ENCODE measurements at places on chromosomes 16 and 17. TPM values are rescaled to one million over a fixed set of nuclear protein-coding genes. Genes with fewer than 3 reads are reported as not detected.

DNA sequence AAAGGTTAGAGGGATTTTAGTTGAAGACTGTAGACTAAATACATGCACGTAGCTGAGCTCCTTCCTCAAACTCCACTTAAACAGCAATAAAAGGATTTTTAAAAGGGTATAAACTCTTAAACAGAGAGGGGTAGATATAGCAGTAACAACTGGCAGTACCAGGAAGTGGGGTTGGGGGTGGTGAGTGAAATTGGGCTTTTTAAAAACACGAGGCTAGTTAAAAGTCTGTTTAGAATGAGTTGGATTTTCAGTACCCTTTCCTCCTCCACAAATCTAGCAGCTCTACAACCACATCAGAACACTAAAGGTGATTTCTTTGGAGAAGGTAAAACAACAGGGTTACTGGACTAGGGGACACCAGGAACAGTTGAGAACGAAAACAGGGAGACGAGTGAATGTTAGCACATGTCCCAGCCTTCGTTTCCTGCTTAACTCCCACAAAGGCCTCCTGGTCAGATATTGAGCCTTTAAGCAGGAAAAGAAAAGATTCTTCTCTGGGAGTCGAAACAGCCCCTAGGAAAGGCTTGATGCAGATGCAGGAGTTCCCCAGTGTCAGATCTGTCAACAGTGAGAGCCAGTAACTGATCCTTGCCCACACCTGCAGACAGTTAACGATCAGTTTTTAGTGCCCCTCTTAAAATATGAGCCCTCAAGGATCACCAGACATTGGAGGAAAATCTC lies 13.8 kb downstream of the NETO2 start:
- DNase-seq, result no peak

GRCh38 chr17:78933959-78934568 lies 8.9 kb upstream of the TIMP2 start:
- peak; percentile 99 for DNase-seq

HOXB2 gene
- 9.0 TPM for total RNA-seq

DNA sequence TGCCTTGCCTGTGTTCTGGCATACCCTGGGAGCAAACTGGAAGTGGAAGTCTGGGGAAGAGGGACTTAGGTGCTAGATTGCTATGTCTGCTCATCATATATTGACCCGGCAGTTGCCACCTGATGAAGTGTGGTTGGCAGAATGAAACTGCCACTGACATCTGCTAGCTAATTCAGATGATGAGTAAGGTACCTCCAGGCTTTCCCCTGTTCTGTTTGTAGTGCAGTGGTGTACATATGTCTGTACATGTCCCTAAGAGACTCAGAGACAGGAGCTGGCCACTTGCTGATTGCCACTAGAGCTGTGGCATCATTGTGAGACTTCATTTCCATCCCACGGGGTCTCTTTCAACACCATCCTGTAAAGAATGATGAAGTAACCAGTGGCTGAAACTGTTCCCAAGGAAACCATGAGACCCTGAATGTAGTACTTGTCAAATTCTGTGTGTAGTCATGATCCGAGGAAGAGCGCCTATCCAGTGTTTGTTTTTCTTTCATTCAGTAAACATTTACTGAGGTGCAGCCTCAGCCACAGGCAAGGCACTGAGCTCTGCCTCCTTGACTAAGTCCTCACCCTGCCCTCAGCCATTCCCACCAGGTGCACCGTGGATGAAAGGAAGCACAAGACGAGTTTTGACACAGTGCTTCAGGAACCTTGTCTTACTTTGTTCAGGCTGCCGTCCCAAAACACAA lies 13.2 kb downstream of the CLUAP1 start:
- DNase-seq, result no peak

DNA sequence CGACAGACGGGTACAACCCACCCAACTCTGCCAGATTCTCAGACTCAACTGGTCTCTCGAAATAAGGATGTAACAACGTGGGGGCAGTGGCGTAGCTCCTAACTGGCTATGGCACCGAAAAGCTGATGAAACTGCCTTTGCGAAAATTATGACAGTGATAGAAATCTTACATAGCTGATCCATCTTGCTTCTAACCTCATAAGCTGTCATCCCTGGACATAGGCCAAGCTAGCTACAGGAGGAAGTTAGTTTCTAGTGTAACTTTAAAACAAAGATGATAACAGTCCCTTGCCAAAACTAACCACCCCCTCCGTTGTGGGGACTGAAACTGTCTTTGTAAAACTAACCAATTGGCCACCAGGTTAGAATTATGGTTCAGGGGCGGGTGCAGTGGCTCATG lies 220.1 kb downstream of the SLC39A11 start:
- no peak for DNase-seq

DHRS7C gene
- not detected for total RNA-seq

GRCh38 chr17:33838281-33838680 lies 416.8 kb upstream of the CCL2 start:
- no peak for DNase-seq

DNA sequence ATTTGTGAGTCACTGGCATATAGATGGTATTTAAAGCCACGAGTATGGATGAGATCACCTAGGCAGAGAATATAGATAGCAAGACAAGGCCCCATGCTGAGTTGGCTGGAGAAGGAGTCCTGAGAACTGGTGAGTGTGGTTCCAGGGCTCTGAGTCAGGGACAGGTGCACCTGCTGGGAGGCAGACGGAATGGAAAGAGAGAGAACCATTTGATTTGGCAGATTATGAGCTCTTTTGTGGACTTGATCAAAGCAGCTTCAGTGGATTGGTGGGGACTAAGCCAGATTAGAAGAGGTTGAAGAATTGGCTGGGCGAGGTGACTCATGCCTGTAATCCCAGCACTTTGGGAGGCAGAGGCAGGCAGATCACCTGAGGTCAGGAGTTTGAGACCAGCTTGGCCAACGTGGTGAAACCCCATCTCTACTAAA lies 4.3 kb upstream of the C16orf92 start:
- DNase-seq, result no peak

SLC47A2 gene
- not detected for total RNA-seq

DNA sequence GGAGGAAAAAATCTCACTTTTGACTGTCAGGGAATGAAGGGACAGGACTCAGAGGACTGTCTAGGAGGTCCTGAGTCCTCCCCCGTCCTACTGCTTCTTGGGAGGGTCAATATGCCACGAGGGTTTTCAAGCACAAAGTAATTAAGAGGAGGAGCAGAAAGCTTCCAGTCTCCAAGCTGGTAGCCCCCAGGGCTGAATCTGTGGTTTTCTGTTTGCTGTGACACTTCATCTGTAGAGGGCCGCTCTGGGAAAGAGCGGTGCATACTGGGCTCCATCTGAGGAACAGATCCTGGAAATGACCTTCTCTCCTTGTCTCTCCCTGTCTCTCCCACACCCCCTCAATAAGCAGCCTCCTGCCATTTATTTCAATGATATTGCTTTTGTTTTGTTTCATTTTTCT lies 180.1 kb upstream of the SDK2 start:
- no peak for DNase-seq

- peak; percentile 94 for DNase-seq
Observed at GRCh38 chr16:4370570-4371356, 885 bp upstream of the VASN start.

P2RX1 gene
- total RNA-seq, result not detected
